Stimulated activated CD8-positive, alpha-beta memory T cell treated with anti-CD3 and anti-CD28 coated beads, Interleukin-7, amount 100 ng/mL, for 1 hour (primary cell): ENCODE measurements at places on chromosomes 2 and 18.

- no peak for DNase-seq
Measured at GRCh38 chr2:174153757-174154680, 94.3 kb downstream of the OLA1 start.

DNA sequence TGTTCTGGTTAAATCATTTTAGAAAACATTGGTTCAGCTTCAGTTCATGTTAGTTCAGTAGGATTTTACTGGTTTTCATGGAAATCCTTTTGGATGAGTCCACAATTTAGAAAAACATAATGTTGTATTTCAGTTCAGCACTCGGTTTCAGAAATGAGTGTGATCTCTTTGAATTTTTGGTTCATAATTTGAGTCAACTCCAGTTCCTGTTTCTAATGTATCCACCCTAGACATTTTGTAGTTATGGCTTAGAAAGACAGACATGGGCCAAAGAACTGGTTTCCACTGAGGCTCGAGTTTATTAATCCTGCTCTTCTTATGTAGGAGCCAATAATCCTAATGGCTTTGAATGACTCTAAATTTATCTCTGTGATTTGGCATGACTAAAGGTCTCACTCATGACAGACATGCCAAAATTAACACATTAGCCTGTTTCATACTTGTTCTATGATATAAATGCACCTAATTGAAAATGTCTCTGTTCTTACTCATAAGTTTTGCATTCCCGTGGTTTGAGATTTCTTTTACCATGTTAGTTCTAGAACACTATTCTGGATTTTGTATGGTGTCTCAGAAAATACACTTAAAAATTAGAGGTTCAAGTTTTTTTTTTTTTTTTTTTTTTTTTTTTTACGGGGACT lies 82.3 kb upstream of the SPRED2 start:
- no peak for DNase-seq

DNA sequence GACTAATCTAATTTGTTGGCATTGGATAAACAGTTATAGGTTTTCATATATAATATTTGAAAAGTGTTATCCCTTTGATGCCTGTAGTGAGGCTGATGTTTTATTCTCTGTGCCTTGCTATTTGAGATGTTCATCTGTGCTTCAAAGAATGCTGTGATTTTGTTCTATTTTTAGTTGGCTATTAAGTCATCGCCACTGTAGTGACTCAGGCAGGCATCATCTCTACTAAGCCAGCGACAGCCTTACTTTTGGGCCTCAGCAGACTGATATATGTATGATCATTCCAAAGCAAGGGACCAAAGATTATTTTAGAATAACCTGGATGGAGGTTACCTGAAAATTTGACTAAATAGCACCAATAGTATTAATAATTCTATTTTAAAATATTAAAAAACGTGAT lies 1674.5 kb upstream of the NXPH2 start:
- DNase-seq = no peak

DNA sequence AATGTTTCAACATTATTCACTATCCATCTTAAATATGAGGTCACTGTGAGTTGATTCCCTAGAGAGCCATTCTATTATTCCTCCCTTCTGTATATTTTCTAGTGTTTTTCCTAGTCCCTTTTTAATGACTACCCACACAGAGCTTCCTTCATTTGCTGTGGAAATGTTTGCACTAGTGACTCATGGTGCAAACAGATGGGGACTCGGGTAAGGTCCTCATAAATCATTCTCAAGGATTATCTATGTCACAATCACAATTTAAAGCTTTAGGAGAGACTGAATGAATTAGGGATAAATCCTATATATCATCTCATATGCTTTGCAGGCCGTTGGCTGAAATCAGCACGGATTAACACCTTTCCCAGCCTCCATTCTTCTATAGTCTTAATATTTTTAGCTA lies 159.6 kb downstream of the DCC start:
- DNase-seq = no peak

DNA sequence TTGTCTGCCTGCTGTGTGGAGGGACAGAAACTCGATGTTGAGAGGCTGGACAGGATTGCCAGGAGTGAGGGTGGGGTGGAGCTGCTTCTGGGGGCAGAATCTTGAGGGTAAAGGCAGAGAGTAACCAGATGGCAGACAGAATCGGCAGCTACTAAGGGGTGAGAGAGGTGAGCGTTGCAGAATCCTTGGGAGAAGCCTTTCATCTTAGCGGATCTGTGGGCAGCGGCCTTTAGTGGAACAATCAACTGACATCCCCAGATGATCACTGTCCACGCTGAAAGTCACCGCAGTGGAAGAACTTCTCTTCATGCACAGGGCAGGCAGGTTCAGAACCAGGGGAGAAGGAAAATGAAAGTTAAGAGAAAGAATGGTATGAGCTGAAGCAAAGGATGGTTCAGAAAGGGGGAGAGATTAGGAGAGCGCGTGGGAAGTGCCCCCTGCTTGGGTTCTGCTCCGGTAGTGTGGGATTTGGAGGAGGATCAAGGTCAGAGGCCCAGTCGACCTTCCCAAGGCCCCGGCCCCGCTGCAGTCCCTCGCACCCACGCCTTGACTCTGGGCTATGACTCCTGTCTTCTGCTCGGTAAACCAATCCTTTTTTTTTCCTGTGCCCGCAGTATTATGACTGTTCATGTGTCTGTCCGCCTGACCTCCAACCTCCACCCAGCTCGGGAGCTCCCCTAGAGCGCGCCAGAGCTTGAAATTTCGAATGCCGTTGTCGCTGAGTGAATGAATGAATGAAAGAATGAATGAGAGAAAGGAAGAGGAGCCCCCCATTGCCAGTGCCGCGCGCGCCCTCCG lies 584 bp downstream of the BOLA3 start:
- DNase-seq = no peak

- DNase-seq = no peak
Measured at GRCh38 chr2:124241-124880, 78.1 kb upstream of the FAM110C start.

- DNase-seq = no peak
Measured at GRCh38 chr18:24010673-24011072, 3.9 kb upstream of the TTC39C start.

GRCh38 chr2:203711399-203711798 lies 5.0 kb downstream of the CD28 start:
- no peak for DNase-seq
